Activated naive CD4-positive, alpha-beta T cell treated with Interleukin-2 at 50 U/mL for 16 hours (primary cell): ENCODE measurements at places on chromosomes 7 and 10.

DNA sequence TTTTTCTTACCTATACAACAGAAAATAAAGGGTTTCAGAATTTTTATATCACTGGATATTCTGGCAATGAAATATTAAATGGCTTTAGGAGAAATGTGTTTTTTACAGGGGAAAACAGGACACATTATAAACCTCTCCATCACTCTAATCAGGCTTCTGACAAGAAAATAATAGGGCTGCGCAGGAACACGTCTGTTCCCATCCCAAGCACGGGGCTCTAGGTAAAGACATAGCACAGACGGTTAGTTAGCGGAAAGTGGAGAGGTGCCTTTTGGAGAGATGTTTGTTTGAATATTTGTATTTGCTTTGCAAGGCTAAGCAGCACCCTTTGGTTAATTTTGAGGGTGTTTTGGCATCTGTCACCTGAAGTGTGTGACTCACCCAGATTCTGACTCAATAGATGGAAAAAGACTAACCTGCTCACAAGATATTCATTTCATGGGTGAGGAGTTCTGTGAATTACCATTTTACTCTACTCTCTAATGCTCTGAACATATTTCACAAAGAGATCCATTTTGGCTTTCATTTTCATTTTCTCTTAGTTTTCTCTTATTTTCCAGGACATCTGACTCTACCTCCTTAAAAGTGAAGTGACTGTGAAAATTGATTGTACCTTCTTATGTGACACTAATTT is 174.5 kb upstream of the AKR1E2 start:
- peak; percentile 17 for DNase-seq

DNA sequence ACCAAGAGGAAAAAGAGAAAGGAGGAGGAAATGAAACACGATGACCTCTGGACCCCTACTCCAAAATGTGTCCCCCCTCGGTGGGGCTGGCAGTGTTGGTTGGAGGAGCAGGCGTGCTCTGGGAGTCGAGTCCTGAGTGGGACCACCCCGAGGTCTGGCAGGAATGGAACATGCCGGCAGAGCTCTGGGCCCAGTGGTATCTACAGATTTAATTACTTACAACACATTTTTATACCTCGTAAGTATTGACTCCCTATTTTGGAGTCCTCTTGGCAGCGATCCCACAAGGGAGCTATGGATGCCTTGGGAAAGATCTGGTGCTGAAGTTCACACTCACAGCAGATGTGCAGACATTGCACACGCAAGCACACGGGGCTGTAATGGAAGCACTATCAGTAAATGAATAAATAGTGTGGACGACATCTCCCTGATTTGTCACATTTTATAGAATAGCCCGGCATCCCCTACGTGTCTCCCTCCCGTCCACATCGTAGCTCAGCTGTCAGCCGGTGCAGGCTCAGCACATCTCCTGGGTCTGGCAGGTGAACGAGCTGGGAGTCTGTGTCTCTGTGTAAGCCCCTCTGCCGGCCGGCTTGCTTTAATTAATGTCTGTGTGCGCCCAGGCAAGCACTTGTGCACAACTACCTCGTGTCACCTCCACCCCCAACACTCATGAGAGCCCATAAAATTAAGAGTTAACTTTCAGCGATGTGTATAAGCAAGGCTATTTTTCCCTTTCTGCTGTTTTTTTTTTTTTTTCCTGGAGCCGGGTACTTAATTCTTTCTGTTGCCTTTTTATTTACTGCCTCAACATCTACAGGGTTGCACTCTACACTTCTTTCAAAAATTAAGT is 603.2 kb downstream of the LRMDA start:
- no peak for DNase-seq

- DNase-seq: no peak
Measured at GRCh38 chr10:17229717-17229966, 1.6 kb downstream of the VIM start.

GRCh38 chr10:113278221-113278620 is 274.6 kb upstream of the HABP2 start:
- DNase-seq: no peak

DNA sequence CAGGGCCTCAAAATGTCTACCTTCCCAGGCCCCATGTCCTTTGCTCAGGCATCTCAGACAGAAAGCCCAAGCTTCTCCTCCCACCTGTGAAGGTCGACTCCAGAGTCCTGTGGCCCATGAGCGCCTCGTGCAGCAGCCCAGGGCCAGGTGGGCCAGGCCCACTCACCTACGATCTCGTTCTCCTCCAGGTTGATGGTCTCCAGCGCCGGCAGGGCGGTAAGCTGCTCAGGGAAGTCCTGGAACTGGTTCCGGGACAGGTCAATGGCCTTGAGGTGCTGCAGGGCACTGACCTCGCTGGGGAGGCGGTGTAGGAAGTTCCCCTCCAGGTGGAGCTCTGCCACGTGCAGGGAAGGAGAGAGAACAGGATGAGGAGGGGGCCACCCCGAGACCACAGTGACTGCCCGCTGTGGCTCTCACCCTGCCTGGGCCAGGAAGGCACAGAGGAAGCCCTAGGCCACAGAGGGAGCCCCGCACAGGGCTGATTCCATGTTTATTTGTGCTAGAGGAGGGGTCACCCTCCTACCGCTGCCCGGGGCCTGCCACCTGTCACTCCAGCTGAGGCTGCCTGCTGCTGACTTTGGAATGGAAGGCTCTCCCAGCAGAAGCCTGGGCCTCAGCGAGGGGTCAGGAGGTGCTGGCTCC is 40.0 kb upstream of the NPFFR1 start:
- no peak for DNase-seq

- peak; percentile 64 for DNase-seq
Measured at GRCh38 chr10:3043512-3044368, 23.6 kb upstream of the PFKP start.

DNA sequence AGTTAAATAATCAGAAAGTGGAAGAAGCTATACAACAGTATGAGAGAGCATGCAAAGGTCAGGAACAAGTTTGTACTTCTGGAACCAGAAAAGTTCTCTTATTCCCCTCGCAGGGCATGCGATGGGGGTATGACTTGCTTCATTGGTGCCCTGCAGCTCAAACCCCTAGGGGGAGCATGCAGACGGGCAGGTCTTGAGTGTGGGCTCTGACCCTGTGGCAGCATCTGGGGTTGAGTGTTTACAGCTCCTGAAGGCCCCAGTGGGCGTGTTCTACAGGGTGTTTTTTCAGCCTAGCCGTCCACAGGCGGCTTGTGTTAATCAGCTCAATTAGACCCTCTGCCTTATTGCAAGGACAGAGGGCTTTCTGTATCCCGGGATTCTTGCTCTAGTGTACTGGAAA is 44.5 kb downstream of the KIF20B start:
- no peak for DNase-seq

- DNase-seq: no peak
Measured at GRCh38 chr7:159051916-159052315, 92.8 kb downstream of the VIPR2 start.

- no peak for DNase-seq
Measured at GRCh38 chr10:63409465-63410027, 56.2 kb downstream of the JMJD1C start.

GRCh38 chr7:7418997-7419396 is 116.7 kb downstream of the COL28A1 start:
- DNase-seq: no peak

DNA sequence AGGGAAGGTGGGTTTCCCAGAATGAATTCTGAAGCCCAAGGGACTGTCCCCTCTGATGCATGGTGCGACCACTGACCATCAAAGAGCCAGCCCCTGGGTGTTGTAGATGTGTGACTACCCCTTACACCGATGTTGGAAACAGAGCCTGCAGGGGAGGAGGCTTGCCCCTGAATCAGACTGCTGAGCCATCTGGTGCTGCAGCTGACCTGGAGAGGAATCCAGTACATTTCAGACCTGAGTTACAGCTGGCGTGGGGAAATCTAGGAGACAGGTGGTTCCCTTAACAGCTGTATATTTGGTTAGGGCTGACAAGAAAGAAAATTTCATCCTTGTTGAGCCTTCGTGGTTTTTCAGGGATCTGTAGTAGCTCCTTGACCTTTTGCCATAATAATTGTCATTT is 195.5 kb downstream of the CELF2 start:
- DNase-seq: no peak

DNA sequence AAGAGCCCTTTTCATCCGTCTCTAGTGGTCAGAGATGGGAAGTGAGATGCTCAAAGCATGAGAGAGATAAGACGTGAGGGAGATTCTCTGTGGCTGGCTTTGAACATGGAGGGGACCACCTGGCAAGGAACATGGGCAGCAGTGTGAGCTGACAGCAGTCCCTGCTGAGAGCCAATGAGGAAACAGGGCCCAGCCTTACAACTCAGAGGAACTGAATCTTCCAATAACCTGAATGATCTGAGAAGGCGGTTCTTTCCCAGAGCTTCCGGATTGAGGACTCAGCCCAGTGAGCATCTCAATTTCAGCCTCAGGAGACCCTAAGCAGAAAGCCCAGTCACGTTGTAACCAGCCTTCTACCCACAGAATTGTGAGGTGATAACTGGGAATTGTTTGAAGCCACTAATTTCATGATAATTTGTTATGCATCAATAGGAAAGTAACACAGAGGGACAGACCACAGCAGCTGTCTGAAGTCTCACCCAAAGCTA is 33.9 kb upstream of the IKZF1 start:
- DNase-seq: no peak

GRCh38 chr10:101670635-101671034 is 24.3 kb downstream of the FBXW4 start:
- DNase-seq: no peak

DNA sequence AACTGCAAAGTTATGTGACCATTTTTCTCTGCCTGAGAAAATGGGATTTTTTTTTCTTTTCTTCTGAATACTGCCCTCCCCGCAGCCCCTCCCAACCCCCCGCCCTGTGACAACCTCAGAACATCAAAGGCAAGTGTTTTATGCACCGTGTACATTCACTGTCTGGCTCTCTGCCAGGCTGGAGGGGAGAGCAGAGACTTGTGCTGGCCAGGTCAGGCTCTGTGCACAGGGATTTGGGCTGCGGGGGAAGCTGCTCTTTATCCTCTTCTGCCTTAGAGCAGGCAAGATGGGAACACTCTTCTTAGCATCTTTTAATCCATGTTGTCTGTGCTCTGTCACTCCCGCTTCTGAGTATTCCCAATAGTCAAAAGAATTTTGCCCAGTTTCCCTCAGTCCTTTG is 195.1 kb downstream of the CCSER2 start:
- DNase-seq: no peak

DNA sequence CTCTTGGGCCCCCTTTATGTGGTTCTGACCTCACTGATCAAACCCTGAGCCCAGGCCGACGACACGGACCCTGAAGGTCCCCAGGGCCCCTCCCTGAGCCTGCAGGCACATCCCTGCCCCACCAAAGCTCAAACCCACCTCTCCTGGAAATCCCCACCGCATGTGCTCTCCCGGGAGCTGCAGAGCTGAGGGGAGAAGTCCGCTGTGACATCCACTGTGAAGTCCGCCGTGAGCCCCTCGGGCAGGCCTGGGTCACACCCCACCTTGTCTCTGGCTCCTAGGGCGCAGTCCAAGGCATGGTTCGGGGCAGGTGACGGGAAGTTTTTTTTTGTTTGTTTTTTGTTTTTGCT is 100.2 kb downstream of the MICALL2 start:
- DNase-seq: no peak

DNA sequence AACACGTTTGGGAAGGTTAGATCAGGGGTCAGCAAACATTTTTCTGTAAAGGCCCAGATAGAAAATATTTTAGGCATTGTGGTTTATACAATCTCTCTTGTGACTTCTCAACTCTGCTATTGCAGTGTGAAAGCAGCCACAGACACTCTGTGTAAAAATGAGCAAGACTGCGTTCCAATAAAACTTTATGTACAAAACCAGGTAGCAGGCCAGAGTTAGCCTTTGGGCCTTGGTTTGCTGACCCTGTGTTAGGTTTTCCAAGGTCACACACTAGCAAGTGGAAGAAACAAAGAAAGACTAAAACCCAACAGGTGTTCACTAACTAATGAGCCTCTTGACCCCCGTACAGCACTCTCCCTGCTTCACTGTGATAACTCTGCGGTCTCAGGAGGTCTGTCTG is 14.9 kb upstream of the PAXIP1 start:
- DNase-seq: no peak

DNA sequence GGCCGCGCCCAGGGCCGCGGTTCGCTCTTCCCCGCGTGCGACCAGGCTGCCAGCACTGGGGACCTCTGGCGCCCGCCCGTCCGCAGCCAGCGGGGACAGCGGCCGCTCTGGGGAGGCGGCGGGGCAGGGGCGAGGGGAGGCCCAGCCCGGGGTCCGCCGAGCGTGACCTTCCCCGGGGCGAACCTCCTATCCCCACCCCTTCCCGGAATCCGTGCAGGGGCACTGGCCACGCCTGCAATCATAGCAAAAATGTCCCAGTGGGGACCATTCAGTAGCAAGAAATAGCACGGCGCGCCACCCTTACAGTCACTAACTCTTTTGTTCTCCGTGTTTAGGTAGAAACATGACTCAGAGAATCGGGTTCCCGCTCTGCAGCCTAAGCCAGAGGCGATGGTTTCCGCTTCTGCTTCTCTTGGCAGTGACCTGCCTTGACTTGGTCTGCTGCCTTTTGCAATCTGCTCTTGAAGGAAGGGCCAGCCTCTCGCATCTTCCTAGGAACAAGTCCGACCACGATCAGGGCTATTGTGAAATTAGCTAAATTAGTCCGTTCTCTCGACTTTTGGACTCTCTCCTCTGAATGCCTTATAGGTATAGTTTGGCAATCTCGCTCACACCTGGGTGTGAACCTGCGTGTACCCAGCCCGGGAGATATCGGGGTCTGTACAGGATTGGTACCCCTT is 79.3 kb upstream of the ACBD5 start:
- DNase-seq: peak; percentile 6

DNA sequence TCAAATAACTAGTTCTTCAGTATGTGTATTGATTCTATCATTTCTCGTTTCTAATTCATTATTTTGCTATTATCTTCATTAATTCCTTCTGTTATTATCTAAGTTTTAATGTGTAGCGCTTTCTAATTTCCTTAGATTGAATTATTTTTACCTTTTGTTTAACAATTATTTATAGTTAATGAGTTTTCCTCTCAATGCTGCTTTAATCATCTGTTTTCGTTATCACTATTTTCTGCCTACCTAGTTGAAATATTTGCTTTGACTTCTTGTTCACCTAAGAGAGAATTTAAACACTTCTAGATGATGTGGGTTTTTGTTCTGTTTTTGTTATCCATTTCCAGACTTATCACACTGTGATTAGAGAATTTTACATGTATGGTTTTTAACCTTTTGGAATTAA is 37.5 kb upstream of the MTPN start:
- no peak for DNase-seq

DNA sequence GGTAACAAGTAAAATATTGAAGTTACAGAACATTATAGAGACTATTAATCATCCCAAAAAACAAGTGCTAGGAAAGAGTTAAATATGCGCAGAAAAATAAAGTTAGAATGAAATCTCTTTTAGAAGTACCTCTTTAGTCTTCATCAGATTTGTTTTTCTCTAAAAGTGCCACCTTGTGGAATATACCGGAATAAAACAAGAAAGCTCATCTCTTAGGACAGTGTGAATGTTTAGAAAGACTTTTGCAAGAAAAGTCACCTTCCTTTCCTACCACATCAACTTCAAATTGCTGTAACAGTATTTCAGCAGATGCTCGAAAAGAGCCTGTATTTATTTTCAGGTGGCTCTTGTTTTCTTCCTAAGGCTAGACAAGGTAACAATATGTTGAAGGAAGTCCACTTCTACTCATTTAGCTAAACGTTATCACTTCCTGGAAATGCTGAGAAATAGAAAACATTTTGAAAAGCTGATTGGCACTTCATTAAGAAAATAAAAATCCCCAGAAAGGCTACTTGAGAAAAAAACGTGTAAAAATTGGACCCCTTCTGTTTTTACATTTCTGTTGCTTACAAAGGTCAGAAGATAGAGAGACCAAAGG is 19.8 kb upstream of the FAM133B start:
- no peak for DNase-seq

- DNase-seq: peak; percentile 38
Measured at GRCh38 chr10:103278862-103279298, 1.9 kb downstream of the INA start.

- no peak for DNase-seq
Measured at GRCh38 chr7:12690041-12690878, 2.8 kb downstream of the ARL4A start.
